ENCODE measurements at places on chromosomes 16 and 17.

- DNase-seq = no peak
Observed at GRCh38 chr17:69477204-69477902, 62.9 kb downstream of the MAP2K6 start.

- no peak for DNase-seq
Observed at GRCh38 chr17:3887804-3888203, 5.0 kb downstream of the CAMKK1 start.

DNA sequence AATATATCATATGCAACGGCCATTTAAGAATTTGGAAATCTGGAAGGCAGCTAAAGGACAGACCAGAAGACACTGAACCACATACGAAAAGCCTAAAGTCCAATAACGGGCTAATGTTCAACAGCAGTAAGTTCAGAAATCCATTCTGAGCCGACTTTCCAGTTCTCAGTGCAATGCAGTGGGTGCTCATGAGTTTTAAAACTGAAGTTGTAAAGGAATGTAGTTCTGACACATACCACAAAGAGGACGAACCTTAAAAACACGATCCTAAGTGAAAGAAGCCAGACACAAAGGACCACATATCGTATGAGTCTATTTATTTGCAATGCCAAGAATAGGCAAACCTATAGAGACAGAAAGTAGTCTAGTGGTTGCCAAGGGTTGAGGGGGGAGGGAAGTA is 278.3 kb upstream of the ZFHX3 start:
- DNase-seq = no peak

- no peak for DNase-seq
Observed at GRCh38 chr16:12489357-12489990, 314.2 kb downstream of the CPPED1 start.

DNA sequence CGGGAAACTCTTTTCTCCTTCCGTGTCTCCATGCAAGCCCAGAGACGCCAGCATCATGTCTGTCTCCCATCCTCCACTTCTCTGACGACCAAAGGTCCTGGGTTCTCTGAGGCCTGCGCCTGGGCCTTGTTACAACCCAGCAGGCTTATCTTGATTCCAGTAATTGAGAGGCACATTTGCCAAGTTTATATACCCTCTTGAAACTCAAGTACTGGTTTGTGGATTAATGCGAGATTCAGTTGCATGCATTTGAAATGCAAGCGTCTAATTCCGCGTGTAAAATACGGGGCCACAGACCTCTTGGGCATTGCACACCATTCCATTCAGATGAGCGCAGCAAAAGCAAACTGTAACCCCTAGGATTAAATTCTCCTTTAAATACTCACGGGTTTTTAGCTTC is 28.7 kb upstream of the CRISPLD2 start:
- no peak for DNase-seq

DNA sequence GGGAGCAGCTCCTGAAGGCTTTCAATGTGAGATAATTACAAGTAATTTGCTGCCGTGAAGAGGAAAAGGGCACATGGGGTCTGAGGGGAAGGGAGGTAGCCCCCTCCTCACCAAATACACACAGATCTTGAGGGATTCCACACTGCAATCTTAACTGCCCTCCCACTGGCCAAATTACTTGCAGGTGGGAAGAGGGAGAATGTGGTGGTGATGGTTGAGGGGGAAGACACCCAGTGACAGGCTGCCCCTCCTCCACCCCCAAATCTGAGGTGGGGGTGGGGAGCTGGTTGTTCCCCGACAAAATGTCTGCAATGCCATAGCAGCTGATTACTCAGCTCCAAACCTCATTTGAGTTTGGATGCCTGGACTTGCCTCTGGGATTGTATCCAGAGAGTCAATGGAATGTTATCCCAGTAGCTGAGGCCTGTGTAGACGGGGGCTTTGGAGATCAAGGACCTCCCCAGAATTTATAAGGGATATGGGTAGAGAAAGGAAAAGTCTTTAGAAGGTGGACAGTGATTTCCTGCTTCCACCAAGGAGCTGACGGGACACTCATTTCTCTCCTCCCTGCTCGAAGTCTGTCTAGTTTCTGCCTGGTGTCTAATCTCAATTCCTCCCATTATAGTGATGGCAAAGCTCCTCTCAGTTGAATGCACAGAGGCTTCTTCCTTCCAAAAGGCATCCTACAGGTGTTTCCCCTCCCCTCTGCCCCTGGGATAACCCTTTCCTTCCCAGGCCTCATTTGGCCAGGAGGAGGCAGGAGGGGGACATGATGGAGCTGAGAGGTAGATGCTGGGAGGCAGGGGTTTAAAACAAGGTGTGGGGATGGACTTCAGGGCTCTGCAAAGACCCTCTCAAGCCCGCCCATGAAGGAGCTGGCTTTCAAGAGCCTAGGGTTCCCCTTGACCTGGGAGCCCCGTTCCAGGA is 8.7 kb downstream of the DLX4 start:
- no peak for DNase-seq

DNA sequence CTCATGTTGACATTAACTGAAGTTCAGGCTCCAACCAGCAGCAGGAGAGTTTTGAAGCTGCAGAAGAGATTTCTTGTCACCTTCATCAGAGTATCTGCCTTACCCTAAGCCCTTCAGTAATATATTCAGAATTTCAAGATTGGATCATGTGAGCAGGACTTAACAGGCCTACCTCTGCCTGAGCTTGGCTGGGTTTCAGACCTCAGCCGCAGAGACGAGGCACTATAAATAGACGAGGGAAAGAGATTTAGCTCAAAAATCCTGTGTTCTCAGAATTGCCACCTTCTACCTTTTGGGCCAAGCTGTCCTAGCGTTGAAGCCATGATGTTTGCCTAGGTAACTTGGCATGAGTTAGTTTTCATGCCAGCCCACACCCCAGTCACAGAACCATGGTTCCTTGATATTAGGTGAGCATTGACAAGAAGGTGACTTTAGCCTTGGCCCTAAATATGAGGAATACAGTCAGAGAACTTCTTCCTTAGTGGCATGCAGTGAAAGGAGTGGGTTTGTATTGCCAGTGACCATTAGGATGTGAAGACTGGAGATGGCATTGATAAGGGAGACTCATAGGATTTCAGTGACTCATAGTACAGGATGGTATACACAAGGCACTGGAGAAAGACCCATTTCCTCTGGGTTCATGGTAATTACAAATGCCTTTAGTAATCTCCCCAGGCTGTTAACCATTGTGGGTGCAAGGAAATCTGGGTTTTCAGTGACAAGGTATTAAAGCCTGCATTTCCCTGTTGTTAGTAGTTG is 224.3 kb downstream of the MSI2 start:
- no peak for DNase-seq

DNA sequence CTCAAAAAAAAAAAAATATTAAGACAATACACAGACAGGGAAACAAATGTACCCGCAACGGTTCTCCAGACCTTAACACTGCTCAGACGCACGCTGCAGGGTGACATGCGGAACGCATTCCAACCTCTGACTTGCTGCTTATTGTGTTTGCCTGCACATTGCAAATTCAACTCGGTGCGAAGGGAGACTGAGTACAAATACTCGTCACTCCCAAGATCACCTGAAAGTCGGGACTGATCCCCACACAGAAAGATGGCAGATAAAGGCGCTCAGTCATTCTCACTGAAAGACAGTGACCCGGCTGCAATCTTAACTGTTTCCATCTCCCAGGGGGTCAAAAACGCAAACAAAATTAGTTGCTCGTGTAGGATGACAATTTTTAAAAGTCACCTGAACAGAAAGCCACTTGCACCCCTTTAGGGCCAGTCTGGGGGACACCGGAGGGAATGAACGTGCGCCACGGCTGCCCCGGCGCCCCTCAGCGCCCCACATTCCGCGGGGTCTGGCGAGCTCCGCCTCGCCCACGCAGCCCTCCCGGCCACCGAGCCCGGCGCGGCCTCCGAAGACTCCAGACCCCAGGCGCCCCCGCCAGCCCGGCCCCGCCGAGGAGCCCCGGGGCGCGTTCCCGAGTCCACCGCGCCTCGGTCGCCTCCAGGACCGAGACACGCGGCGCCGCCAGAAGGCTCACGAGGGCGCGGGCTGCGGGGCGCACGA is 589 bp downstream of the CLCN7 start:
- DNase-seq = no peak

DNA sequence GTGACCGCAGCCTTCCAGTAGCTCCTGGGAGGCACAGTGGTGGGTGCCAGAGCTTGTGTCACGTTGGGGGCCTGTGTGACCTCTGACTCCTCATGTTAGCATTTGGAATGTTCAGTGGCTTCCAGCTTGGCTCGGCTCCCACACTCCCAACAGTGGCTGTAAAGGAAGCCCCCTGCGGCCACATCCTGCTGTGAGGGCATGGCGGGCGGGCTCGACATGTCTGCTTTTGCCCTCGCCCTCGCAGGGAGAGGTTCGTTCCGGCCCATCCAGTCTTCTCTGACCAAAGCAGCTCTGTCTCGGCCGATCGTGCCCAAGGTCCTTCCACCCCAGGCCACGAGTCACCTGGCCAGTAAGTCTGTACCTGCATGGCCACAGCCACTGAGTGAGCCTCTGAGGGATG is 12.2 kb upstream of the JPT2 start:
- no peak for DNase-seq

DNA sequence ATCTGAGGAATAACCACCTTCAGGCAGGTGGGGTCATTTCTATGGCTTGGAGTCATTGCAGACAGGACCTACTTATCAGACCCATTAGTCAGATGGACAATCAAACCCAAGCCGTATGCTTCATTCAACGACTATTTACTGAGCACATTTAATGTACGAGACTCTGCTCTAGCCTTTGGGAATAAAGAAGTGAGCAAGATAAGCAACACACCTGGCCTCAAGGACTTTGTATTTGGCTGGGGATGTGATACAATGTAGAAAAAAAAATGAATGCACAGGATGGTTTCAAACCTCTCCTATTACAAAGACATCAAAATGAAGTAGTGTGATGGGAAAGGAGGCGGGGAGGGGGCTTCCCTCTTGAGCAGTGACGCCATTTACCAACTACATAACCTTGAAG is 311.7 kb downstream of the PMP22 start:
- DNase-seq = no peak

DNA sequence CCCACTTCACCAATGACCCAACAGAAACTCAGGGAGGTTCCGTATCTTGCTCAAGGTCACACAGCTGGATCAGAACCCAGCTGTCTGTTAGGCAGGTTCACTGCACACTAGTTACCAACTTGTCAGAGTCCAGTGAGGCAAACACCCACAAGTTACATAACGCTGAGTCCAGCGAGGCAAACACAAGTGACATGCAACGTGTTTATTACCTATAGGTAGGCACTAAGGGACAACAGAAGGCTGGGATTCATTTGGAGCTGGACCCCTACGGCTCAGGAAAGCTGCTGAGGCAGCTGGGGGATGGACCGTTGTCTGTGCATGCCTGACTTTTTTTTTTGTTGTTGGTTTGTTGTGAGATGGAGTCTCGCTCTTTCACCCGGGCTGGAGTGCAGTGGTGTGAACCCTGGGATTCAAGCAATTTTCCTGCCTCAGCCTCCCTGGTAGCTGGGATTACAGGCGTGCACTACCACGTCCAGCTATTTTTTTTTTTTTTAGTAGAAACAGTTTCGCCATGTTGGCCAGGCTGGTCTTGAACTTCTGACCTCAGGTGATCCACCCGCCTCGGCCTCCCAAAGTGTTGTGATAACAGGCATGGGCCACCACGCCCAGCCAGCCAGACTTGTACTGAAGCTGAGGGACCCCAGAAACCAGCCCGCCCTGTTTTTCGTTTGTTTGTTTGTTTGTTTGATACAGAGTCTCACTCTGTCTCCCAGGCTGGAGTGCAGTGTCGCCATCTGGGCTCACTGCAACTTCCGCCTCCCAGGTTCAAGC is 1.9 kb upstream of the RSAD1 start:
- no peak for DNase-seq

DNA sequence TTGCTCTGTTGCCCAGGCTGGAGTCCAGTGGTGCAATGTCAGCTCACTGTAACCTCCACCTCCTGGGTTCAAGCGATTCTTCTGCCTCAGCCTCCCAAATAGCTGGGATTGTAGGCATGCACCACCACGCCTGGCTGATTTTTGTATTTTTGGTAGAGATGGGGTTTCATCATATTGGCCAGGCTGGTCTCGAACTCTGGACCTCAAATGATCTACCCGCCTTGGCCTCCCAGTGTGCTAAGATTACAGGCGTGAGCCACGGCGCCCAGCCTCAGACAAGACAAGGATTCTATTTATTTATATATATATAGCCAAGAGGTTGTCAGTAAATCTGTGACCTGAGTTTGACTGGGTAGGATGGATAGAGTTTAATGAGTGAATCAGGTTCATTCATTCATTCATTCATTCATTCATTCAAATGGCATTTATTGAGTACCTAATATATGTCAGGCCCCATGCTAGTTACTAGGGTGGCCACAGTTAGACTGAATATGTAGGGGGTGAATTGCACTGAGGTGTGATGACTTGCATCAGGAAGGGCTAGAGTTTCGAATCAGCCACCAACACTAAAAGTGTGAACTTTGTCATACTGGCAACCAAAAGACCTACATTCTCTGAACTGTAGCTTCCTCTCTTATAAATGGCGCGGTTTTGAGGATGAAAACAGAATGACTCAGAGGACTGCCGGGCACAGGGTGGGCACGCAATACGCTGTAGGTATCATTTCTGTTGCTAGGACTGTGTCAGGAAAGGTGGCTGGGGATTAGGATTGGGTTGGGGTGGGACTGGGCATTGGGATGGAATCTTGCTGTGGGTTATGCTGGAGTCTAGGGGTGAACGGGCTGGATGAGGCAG is 37.8 kb downstream of the ITGAE start:
- DNase-seq = no peak

DNA sequence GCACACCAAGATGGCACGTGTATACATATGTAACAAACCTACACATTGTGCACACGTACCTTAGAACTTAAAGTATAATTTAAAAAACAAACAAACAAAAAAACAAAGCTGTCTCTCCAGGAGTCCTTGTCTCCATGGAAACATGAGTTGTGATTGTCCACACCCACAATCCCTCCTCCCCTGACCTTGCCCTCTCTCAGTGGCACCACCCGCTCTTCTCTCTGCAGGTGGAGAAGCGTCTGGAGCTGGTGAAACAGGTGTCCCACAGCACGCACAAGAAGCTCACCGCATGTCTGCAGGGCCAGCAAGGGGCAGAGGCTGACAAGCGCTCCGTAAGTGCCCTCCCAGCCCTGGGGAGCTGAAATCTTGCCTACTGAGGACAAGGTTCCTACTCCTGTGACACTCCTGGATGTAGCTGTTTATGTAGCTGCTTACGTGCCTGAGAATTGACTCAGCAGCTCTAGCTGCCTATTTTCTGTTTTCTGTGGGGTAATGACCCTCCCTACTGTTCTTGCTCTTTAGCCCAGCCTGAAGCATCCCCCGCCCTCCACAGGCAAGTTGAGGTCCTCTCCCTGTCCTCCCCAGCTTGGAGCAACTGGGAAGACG is 107.0 kb downstream of the ARHGAP44 start:
- DNase-seq = no peak

DNA sequence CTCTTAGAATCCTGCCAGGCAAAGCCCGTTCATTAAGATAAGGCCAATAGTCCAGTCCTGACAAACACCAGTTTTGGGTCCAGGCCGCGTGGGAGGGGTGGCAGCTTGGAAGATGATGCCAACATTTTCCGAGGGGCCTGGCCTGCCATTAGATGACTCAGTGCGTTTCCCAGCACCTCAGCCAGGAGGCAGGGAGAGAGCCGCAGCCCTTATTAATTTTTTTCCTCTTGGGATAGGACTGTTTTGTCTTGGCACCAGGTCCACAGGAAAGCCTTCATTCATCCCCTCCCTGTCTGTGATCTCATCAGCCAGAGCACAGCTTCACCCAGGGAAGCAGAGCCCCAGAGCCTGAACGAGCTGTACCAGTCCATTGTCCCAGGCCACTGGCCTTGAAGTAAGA is 4.7 kb upstream of the NDEL1 start:
- no peak for DNase-seq

Data from kidney epithelial cell (primary cell).